SK-N-SH treated with all-trans-retinoic acid at 6 μM for 48 hours (cell line): ENCODE measurements at places on chromosomes 7 and 10.
A peak's percentile ranks its signal among the peaks of the same experiment; 100 is the strongest.

DNA sequence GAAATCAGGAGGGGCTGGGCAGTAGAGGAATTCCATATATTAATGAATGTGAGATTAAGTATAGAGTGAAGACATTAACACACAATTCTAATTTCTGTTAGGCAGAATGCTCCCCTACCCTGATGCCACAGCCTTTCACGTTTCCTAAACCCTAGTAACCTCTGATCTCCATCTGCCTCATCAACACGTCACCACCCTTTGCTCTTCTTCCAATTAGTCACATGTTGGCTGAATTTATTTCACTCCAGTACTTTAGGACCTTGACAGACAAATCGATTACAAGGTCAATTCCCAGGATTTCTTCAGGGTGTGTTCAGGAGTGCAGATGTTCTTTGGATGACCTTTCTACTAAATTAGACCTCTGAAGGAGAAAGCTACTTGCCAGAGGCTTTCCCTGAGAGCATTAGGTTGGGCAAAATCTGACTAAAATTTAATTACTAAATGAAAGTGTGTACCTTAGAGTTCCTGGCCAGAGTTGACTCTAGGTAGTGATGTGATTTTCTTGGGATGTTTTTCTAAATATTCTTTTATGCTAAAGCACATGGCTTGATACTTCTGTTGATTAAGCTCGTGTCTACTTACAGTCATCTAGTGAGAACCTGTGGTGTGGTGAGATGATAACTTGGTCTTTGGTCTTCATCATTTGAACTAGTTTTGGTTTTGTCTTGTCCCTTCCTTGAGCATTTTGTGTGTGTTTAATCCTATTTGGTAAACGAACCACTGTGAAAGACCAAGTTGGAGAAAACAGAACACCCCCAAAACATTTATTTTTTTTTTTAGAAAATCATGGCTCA is 12.7 kb downstream of the AGR2 start:
- no peak for ATAC-seq

- no peak for ATAC-seq
Observed at GRCh38 chr10:21733710-21734109, 199.7 kb downstream of the MLLT10 start.

- peak; percentile 100 for ATAC-seq
Observed at GRCh38 chr7:80499350-80499953, 12.4 kb downstream of the GNAT3 start.

DNA sequence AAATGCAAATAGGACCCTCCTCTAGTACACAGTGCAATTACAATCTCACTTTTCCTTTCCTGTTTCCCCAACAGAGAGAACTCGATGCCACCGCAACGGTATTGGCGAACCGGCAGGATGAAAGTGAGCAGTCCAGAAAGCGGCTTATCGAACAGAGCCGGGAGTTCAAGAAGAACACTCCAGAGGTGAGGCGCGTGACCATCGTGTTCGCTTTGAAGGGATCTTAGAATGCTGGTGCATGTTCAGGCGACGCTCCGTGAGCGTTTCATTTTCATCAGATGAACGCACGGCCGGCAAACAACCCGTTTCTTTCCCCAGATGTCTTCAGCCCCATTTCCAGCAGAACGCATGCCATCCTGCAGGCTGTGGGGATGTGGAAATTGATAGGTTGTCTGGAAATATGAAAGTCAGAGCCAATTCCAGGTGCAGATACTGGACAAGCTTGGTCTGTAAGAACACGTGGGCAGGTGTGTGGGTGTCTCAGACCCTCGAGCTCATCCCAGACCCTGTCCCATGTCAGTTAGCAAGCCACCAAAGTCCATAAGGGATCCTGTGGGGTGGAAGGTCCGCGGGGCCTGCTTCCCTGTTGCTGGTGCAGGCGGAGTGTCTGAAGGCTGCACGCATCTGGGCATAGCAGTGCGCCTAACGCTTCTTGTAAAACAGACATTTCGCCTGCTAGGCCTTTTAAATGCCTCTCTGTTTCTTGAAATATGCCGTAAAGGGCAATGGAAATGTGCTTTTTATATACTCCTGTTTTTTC is 98.8 kb downstream of the CUX1 start:
- ATAC-seq: no peak

- no peak for ATAC-seq
Observed at GRCh38 chr10:111344804-111345203, 268.0 kb downstream of the ADRA2A start.

DNA sequence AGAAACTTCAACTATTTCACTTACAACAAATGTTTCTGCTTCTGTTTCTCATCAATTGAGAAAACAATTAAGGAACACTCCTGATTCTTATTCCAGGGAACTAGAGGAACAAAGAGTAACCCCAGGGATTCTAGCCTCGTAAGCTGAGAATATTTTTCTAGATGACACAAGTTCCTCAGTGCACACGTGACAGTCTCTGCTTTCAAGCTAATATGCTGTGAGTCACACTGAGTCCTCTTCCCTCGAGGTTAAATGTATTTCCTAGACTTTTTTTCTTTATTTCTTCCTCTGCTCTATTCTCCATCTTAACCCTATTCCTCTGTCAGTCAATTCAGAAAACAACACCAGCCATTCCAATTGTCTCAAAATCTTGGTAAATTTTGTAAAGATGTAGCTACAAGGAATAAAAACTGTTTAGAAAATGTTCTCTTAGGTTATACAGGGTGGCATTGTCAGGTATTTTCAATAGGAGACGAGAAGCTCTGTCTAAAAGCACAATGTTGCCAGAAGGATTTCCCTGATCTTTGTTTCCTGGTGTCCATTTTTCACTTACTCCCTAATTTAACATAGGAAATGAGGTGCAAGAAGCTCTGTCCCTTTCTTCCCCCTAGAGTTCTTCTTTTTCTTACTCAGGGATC is 5.8 kb upstream of the C1GALT1 start:
- ATAC-seq: peak; percentile 96

DNA sequence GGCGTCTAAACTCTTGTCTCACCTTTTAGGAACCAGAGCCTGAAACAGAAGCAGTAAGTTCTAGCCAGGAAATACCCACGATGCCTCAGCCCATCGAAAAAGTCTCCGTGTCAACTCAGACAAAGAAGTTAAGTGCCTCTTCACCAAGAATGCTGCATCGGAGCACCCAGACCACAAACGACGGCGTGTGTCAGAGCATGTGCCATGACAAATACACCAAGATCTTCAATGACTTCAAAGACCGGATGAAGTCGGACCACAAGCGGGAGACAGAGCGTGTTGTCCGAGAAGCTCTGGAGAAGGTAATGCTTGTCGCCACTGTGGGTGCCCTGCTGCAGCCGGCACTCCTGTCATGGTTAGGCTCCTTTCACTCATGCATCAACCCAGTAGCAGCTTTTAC is 113.1 kb downstream of the ZMYND11 start:
- ATAC-seq: no peak

DNA sequence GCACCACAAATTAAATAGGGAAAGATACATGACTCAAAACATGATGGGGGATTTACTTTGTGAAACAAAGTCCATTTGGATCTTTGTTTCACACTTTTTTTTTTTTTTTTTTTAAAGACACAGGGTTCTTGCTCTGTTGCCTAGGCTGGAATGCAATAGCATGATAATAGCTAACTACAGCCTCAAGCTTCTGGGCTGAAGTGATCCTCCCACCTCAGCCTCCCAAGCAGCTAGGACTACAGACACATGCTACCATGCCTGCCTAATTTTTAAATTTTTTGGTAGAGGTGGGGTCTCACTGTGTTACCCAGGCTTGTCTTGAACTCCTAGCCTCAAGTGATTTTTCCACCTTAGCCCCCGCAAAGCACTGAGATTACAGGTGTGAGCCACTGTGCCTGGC is 172.6 kb upstream of the KLF14 start:
- no peak for ATAC-seq

DNA sequence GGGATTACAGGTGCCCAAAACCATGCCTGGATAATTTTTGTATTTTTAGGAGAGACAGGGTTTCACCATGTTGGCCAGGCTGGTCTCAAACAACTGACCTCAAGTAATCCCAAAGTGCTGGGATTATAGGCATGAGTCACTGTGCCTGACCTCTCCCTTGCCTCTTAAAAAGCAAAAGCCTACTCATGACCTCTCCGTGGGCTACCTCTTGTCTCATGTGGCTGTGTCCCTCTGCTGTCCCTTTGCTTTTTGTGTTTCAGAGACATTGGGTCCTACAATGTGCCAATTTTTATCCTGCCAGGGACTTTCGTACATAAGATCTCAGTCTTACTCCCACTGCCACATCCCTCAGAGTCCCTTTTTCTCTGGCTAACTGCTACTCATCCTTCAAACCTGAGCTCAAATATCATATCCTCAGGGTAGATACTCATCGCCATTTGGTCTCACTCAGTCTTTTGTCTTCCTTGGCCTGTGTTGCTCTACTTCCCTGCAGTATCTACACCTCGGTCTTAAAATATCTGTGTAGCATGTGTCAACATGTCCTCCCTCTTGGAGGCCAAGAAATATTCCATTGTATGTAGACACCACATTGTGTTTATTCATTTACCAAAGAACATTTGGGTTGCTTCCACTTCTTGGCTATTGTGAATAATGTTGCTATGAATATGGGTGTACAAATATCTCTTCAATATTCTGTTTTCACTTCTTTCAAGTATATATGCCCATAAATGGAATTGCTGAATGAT is 465.0 kb upstream of the KLF6 start:
- no peak for ATAC-seq

GRCh38 chr7:1257221-1257620 is 24.5 kb downstream of the UNCX start:
- ATAC-seq: peak; percentile 9; the same call in 2 of the 3 replicates

DNA sequence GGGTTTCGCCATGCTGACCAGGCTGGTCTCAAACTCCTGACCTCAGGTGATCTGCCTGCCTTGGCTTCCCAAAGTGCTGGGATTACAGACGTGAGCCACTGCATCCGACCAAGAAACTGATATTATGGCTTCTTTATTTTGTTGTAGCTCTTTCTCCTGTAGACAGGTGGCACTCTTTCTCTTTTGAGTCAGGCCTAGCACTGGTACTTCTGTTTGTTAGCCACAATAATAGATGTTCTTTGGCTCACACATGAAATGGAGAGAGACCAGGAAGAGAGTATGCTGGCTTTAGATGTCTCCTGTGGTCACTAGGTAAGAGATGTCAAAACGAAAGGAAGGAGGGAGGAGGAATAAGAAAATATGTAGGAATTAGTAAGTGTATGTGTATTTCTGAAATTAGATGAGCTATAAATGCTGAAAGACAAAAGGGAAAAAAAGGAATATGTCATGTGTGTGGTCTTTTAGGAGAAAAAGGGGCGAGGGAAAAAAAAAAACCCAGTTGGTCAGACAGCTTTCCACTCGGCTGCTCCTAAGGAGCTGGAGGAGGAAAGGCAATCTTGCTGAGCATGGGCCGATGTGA is 78.7 kb downstream of the CLEC2L start:
- ATAC-seq: peak; percentile 92

GRCh38 chr10:30422981-30423654 is 10.9 kb upstream of the MAP3K8 start:
- ATAC-seq: peak; percentile 93

DNA sequence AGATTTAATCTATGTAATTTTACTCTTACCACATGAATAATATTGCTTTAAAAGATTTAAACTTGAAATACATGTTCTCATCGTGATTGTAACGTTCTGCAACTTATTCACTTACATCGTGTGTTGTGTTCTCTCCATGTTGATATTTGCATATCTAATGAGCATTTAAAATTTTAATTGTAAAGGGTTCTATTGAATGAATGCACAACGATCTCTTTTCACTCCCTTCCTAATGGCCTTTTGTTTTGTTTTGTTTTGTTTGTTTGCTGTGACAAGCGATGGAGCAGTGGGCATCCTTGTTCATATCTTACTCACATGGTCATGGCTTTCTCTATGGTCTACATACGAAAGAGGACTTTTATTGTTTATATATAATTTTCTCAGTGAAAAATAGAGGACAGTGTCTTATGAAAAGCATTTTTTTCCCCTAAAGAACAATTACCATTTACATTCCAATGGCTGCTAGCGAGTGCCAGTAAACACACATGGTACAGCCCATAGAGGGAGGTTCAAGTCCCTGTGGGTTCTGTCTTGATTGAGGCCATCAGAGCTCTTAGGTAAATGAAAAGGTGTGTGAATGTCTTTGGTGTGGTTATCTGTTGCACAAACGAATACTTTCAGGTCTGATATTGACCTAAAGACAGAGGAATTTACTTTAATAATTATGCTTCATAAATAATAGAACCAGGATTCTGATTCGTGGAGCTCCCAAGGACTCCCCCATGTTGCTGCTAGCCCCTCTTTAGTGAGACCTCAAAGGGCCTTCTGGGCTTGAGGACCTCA is 32.4 kb downstream of the BTBD16 start:
- no peak for ATAC-seq

GRCh38 chr10:132058111-132058745 is 7.5 kb upstream of the JAKMIP3 start:
- ATAC-seq: no peak

GRCh38 chr10:16425449-16425848 is 11.4 kb upstream of the PTER start:
- no peak for ATAC-seq

DNA sequence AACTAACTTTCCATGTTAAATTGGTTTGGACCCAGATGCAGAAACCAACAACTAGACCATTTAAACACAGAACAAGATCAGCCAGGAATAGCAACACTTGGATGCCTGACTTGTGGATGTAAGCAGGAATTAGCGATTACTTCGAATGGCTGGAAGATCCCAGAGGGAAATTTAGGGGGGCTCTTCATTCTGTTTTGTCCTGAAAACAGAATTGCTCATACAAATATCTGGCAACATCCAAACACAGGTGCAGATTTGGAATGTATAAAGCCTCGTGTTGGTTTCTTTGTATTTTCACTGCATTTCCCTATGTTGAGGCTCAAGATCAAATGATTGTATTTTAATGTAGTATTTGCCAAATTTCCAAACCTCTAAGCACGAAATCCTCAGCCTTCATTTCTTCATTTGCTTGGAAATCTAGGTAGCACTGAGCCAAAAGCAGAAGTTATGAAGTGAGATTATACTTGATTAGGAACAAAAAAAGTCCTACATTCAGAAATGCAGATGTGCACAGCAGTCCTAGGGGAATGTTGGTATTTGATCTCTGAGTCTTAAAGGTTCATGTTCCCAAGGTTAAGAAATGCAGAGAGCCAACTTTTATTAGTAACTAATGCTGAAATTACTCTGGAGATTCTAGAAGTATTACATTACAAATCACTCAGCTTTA is 248.7 kb upstream of the TCF7L2 start:
- ATAC-seq: no peak

DNA sequence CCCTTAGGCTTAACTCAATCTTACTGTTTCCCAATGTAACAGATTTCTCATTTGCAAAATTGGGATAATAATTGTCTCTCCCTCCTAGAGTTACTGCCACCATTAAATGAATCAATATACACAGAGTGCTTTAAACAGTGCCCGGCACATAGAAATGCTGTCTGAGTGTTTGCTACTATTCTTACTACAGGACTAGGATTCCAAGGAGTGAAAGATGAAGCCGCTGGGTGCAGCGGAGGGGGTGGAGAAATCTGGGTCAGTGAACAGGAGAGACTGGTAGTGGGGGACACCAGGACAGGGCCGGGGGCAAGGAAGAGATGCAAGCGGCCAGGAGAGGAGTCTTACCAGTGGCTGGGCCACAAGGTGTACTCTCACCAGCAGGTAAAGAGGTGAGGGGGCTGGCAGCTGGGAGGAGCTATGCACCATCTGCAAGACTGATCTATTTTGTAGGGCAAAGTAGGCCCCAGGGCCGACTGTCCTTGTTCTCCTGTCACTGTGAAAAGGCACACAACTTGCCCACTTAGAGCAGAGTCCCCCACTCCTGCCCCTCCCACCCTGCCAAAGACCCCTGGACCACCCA is 18.5 kb upstream of the PRRT4 start:
- ATAC-seq: no peak

GRCh38 chr7:105835441-105835840 is 41.0 kb downstream of the ATXN7L1 start:
- ATAC-seq: no peak

GRCh38 chr10:1372212-1372611 is 316.0 kb downstream of the WDR37 start:
- ATAC-seq: no peak
